HepG2 (cell line): ENCODE measurements at places on chromosomes 7 and 10. TPM values are rescaled to one million over a fixed set of nuclear protein-coding genes. Genes with fewer than 3 reads are reported as not detected.

Gene SLC18A3
- polyA plus RNA-seq, result not detected in 2 replicates

DNA sequence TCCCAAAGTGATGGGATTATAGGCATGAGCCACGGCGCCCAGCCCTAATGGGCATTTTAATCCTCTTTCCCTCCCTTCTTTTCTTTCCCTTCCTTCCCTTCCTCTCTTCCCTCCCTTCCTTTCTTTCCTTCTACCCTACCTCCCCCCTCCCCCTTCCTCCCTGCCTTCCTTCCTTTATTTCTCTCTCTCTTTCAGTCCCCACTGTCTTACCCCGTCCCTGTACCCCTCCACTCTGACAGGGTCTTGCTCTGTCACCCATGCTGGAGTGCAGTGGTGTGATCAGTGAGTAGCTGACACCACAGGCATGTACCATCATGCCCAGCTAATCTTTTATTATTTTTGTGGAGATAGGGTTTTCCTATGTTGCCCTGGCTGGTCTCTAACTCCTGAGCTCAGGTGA is 24.2 kb downstream of the LCOR start:
- DNase-seq, result no peak

Gene NCF1
- polyA plus RNA-seq, result 0.09 and 0.13 TPM in 2 replicates

Gene SRRT
- polyA plus RNA-seq, result 26.2 and 30.4 TPM in 2 replicates

GRCh38 chr10:103802081-103802480 is 53.3 kb downstream of the SH3PXD2A start:
- DNase-seq, result no peak

Gene MRPS17
- 14.9 and 15.9 TPM in 2 replicates for polyA plus RNA-seq

Gene KNDC1
- 0.56 and 0.69 TPM in 2 replicates for polyA plus RNA-seq

DNA sequence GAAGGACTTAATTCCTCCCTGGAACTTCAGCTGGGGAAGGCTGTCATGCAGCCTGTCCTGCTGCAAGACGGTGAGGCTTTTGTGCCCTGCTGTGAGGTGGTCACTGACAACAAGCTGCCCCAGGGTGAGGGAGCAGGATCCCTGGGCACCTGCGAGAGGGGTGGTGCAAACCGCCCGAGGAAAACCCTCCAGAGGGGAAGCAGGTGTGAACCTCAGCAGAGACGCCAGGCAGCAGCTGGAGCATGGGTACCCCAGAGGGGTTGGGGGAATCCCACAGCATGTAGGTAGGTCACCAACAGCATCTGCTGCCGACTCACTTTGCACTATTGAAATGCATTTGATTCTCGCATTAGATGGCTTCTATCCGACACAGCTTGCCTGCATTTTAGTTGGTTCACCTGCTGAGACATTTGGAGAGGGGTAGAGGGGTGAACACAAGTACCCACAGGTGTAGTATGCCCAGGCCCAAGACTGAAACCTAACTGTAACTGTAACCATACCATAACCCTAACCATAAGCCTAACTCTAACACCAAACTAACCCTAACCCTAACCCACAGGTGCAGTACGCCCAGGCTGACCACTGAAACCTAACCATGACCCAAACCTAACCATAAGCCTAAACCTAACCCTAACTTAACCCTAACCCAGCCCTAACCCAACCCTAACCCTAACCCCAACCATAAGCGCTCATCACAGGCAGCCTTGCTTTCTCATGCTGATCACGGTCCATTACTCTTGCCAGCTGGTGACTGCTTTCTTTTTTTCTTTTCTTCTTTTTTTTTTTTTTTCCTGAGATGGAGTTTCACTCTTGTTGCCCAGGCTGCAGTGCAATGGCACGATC is 85.9 kb downstream of the ELFN1 start:
- DNase-seq, result no peak

- DNase-seq, result no peak
These were observed 213.8 kb downstream of the COBL start for GRCh38 chr7:51102828-51103227.

Gene DEPP1
- polyA plus RNA-seq, result 270 and 338 TPM in 2 replicates

Gene ACTR3C
- 3.2 and 3.8 TPM in 2 replicates for polyA plus RNA-seq

GRCh38 chr10:120479506-120479905 is 22.5 kb downstream of the PLPP4 start:
- no peak for DNase-seq

DNA sequence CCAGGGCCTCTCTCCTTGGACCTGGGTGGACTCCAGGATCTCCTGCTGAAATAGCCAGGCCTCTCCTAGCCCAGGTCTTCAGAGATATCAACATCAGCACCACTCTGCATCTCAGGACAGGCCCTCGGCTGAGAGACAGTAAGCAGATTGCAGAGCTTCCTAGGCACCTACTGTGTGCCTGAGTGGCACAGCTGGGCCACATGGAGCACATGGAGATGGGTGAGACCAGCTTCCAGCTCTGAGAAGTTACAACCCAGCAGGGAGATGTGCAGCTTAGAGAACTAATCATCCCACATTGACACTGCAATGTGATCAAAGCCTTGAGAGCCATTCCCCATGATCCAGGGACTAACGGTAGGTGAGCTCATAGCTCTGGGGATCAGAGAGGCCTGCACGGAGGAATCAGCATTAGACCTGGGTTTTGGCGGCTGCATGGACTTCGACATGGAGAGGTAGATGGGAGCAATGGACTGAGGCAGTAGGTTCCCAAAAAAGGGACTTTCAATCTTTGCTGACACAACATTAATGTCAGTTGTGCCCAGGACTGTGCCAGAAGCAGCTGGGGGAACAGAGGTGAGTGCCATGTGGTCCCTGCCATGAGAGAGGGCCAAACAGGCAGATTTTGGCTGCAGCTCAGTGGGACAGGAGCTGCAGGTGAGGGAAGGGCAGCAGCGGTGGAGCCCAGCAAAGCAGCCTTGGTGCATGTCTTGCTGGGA is 76.0 kb upstream of the LEP start:
- DNase-seq, result no peak

DNA sequence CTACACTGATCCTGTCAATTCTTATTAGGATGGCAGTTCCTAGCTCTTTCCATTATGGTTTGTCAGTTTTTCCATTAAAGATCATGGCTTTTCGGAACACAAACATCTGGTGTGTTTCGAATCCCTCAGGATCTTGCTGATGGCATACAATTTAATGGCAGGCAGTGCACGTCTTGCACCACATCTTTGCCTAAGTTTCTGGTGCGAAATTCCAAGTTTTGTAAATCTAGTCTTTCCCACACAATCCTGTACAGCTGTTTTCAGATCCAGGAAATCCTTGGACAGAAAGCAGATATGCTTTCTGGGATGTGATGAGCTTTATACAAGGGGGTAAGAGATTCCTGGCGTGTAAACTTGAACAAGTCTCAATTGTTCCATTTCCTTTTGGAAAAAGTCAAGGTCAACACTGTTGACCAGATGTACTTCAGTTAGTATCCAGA is 224.3 kb upstream of the PHYHIPL start:
- no peak for DNase-seq

- DNase-seq, result no peak
These were observed 1.1 kb downstream of the EPHA1 start for GRCh38 chr7:143407287-143408251.

Gene FFAR4
- polyA plus RNA-seq, result 0.09 and 0.17 TPM in 2 replicates

- no peak for DNase-seq
These were observed 113.2 kb downstream of the CDK6 start for GRCh38 chr7:92723205-92723604.

DNA sequence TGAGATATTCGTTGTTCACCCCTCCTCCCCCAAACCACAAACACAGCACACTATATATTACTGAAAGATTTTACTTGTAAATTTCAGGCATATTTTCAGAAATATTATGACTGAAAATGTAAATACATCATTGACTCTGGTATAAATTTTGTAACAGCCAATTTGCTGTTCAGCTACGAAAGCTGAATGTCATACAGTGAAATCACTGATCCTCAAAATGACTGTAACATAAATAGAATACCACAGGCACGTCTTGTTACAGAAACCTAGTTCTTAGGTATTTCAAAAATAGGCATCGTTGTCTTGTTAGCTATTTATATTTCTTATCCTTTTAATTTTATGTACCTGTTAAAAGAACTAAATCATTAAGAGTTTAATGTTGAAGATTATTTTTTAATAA is 15.1 kb downstream of the TRUB1 start:
- DNase-seq, result no peak

- no peak for DNase-seq
These were observed 1013.9 kb downstream of the NRG3 start for GRCh38 chr10:82888809-82889455.

DNA sequence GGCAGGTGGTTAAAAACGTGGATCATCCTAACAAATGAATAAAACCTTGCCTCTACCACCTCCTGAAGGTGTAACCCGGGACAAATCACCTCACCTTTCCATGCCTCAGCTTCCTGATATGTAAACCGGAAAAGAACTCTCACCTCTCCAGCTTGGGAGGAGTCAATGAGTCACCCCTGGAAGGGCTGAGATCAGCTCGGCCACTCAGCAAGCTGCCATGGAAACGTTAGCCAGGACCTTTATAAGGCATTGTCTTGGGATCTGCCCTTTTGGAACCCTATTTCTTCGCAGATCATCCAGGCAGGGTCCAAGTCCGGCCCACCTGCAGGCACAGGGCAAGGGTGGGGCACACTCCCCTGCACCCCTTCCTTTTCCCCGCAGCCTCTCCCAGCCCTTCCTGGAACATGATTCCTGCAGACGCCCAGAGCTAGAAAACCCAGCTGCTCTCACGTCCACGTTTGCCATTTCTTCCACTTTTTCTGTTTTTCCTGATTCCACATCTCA is 81.6 kb upstream of the PFKP start:
- no peak for DNase-seq

DNA sequence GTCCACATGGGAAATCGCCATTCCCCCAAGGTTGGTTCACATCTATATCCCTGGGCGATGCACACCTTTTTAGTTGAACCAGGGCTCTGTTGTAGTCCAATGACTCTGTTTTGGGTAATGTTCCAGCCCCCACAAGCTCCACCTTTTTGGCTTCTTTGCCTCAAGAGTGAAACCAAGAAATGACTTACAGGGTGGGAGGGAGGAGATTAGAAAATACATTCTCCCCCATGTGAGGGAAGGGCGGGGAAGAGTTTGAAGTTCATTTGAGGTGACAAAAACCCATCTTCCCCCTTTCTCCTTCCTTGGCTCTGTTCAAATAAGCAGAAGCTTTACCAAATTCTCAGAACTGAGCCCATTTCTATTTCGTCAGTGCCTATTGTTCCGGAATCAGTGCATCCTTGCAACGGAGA is 82.8 kb downstream of the GATA3 start:
- DNase-seq, result no peak

- no peak for DNase-seq
These were observed 3.1 kb downstream of the STRA8 start for GRCh38 chr7:135236727-135237126.

DNA sequence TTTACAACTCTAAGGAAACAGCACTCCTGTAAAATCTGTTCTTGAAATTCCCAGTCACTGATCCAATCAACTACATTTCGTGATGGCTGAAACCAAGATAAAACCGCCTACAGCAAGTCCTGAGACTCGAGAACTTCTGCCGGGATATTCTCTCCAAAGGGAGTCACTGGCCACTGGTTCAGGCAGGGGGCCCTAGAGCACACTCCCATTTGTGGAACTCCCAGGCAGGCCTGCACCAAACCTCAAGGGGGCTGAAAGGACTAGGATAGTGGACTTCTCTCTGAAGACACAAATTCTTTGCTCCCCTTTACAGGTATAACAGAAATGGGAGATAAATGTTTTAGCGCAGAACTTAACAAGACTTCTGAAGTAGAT is 16.3 kb downstream of the CYTH3 start:
- DNase-seq, result peak; percentile 33

DNA sequence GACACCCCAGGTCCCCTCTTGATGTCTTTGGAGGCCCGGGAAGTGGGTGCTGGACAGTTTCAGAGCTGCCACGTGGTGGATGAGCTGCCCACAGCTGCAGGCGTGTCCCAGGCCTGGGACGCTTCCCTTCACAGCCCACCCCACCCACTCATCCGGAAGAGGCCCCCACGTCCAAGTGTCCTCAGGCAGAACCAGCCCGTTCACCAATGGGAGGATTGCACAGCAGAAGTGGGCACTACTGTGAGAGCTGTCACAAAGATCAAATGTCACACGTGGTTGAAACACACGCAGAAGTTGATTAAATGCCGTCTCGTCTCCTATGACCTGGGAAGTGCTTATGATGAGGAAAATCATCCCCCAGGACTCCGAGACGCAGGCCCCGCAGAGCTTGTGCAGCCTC is 52.9 kb downstream of the STK32C start:
- no peak for DNase-seq

DNA sequence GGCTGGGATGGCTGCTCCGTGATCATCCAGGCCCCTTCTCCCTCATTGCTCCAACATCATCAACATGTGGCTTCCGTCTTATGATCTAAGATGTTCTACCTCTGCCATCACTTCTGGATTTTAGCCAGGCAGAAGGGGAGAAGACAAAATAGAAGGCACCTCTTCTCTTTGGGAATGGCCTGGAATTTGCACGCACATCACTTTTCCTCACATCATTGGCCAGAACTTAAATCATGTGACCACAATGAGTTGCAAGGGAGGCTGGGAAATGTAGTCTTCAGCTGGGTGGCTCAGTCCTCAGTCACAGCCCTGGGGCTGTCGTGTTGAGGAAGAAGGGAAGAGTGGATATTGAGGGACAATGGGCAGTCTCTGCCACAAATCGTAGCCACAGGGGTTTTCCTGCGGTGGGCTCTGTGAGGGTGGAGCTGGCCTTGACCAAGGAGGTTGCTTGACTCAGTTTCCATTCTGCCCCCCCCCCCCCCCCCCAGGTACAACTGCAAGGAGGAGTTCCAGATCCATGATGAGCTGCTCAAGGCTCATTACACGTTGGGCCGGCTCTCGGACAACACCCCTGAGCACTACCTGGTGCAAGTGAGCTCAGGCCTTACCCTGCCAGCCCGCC is 50.3 kb downstream of the PALD1 start:
- DNase-seq, result peak; percentile 34

GRCh38 chr7:41187322-41187721 is 515.6 kb downstream of the INHBA start:
- DNase-seq, result no peak

Gene GIMAP6
- polyA plus RNA-seq, result not detected in 2 replicates

DNA sequence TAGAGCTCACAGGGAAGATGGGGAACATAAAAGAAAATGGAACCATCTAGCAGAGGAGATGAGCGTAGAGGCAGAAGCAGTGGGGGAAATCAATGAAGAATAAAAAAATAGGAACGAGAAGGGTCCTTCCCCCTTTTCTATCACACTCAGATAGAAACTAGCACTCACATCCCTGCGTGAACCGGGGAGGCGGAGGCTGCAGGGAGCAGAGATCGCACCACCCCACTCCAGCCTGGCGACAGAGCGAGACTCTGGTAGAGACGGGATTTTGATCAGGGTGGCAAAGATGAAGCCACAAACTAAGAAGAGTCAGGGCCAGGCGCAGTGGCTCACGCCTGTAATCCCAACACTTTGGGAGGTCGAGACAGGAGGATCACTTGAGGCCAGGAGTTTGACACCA is 64.7 kb upstream of the ECHDC3 start:
- no peak for DNase-seq

GRCh38 chr7:50342616-50343114 is 38.1 kb downstream of the IKZF1 start:
- no peak for DNase-seq

DNA sequence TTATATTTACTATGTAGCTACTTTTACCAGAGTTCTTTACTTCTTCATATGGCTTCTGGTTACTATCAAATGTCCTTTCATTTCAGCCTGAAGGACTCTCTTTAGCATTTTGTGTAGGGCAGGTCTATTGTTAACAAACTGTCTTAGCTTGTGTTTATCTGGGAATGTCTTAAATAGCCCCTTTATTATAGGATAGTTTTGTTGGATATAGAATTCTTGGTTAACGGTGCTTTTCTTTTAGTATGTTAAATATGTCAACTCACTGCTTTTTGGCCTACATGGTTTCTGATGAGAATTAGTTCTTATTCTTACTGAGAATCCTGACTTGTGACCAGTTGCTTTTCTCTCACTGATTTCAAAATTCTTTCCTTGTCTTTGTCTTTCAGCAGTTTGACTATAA is 169.0 kb downstream of the ADK start:
- no peak for DNase-seq

Gene PAPSS2
- 0.12 and 0.21 TPM in 2 replicates for polyA plus RNA-seq

Gene LRIT1
- not detected in 2 replicates for polyA plus RNA-seq

Gene RABGEF1
- polyA plus RNA-seq, result 30.3 and 35.3 TPM in 2 replicates
